HL-60 (cell line): ENCODE measurements at places on chromosomes 4 and X.
A peak's percentile ranks its signal among the peaks of the same experiment; 100 is the strongest.

DNA sequence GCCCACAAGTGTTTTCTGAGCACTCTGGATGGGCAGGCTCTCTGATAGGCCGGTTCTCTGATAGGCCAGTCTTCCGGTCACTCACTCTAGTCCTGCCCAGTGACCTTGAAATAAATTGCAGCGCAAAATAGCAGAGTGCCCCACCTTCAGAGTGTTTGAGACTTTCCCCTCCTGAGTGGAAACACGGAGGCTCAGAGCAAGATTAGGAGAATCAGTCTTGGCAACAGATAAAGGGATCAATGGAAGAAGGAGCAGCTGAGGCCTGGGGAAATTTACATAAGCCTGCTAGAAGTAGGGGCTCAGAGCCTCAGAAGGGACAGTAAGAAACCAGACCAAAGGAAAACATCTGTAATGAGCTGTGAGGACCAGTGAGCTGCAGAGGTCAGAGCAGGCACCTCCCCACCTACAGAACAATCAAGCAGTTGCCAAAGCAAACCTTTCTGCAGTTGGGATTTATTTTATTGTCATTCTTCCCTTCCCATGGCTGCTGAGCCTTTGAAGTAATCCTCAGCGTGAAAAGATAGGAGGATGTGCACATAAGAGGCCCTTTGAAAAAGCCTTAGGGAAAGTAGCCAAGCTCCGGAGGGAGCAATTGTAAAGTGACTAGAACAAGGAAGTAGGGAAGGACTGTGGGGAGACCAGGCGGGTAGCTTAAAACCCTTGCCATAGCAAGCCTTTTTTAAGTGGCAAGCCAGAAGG, 89.1 kb upstream of the TSPAN5 start:
- no peak for DNase-seq

DNA sequence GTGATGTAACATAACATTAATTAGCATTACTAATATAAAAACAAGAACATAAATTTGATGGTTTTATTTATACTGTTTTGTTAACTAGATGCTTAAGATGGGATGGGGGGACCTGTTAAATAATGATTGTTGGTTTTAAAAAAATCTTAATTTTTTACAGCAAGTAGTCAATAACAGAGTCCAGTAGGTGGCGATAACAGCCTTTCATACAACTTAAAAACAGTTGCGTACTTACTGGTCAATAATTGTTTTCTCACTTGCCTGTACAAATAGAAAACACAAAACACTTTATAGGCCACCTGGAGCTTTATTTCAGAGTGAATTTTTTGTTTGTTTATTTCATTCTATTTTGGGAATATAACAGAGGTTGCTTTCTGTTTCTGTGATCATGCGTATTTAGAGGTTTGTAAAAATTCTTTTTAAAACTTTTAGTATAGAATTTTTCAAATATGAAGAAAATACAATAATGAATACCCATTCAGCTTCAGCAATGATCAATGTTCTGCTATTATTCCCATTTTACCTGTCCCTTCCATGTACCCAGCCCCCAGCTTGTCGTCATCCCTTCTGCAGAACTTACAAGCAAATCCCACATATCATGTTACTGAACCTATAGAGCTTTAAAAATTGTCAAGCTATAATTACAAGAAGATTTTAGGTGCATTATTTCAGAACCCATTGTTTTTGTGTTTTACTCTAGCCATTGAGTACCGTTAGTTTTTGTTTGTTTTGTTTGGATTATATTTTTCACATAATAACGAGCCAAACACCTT, 97.1 kb downstream of the MRPL1 start:
- DNase-seq = peak; percentile 14

GRCh38 chr4:37748485-37748884, 62.3 kb upstream of the RELL1 start:
- no peak for DNase-seq

DNA sequence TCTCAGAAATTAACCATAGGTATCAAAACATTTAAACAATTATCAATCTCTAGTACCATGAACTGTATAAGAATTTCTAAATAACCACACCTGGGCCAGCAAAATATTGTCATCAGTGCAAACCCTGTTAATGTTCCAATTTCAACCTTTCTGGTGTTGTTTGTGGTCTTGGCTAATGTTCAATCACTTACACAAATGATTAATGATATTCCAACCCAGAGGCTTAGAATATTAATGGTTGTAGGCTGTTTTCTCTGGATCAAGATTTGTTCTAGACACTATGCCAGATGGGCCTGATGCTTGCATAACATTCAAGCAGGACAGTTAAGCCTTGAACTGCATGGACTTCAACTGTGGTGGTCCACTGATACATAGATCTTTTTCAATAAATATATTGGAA, 69.1 kb downstream of the HS3ST1 start:
- no peak for DNase-seq

GRCh38 chrX:141811438-141811837, 26.7 kb upstream of the MAGEC3 start:
- no peak for DNase-seq

DNA sequence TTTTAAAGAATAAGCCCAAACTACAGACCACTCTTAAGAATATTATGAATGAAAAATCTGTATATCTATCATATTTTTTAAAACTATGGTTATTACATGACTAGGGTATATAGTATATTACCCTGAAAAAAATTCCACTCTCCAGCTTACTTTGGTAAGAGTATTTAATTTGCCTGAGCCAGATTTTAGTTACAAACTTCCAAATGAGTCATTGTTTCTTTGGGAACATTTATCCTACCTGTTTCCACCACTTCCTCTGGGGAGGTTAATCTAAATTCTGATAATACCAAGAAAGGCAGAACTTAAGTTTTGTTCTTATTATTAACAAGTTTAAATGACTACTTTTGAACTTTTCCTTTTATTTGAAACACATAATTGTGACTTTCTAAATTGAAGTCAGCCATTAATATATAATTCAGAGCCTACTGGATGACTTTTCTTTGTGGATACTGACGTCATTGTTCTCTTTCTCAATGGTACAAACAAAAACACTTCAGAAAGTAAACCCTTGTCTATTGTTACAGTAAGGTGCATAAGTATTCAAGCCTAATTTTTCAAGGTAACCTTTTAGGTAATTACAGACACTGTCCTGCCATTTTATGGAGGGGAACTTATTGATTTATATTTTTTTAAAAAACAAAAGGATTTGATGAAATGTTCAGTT, 135.6 kb upstream of the TLL1 start:
- DNase-seq = no peak

GRCh38 chr4:173493041-173493440, 37.0 kb downstream of the HAND2 start:
- no peak for DNase-seq

DNA sequence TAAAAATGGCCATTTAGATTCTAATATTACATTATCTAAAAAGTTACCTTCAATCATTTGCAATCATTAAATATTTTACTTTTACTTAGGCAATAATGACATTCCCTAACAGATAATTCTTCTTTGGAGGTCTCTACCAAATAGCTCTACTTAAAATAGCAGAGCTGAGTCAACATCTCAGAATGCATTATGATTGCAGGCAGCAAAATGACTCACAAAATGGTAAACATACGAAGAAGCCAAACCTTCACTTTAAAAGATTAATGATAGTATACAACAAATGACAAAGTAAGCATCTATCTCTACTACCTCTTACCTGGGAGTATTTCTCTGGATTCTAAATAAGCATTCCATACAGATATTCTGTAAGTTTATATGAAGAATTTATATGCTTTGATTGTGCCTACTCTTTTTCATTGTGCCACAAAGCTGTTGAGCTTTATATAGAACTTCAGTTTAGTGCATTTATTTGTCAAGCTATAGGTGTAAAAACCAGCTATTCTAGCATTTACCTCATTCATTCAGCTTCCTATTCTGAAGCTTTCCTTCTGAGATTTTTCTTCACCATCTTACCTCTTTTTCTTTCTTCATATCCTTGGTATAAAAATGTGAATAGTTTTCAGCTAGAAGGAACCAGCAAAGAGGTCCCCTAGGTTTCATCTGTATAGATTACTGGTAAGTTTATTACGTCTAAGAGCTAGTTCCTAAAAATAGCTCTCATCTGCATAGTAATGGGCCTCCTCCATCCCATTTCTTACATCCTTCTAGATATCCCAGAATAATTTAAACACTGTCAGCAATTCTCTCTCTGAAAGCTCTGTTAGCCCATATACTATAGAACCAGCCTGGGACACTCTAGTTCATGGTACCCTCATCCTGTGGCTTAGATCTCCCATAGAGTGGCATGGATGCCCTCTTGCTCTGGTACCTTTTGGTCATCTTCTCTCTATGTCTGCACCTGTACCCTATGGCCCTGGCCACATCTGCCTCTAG, 17.2 kb upstream of the SPCS3 start:
- DNase-seq = no peak

GRCh38 chr4:26321373-26322221, 783 bp downstream of the RBPJ start:
- DNase-seq = no peak

GRCh38 chrX:151676196-151676595, 19.1 kb upstream of the PRRG3 start:
- DNase-seq = no peak

- no peak for DNase-seq
Observed at GRCh38 chr4:2996415-2996814, 33.0 kb downstream of the GRK4 start.

DNA sequence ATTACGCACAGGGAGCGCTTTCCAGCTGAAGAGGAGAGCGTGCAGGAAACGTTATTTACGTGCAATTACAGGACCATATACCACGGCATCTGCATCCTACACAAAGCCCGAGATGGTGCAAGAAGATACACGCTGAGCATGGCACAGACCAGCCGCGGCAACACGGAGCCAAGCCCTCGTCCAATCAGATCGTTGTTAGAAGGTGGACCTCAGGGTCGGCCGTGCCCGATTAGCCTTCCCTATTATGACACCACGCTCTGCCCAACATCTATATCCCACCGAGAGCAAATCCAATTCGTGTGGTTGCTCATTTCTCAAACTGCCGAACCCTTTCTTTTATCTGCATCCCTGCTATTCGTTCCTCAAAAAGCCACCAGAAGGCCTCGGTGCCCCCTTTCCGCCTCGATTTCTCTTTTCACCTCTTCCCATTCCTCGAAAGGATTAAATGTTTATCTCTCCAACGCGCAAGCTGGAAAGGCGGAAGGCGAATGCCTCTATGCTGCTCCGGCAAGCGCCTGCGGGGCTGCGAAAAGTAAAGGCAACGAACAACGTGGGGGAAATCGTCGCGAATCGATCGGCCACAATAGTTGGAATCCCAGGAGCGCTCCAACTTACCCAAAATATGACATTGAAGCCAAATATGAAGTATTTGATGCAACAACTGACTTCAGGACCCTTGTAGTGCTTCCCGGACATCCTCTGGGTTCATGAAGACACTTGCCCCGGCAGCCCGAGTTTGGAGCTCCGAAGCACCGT, 702 bp downstream of the TSPAN5 start:
- DNase-seq = no peak

GRCh38 chr4:163590619-163591264, 96.3 kb downstream of the TMA16 start:
- no peak for DNase-seq

DNA sequence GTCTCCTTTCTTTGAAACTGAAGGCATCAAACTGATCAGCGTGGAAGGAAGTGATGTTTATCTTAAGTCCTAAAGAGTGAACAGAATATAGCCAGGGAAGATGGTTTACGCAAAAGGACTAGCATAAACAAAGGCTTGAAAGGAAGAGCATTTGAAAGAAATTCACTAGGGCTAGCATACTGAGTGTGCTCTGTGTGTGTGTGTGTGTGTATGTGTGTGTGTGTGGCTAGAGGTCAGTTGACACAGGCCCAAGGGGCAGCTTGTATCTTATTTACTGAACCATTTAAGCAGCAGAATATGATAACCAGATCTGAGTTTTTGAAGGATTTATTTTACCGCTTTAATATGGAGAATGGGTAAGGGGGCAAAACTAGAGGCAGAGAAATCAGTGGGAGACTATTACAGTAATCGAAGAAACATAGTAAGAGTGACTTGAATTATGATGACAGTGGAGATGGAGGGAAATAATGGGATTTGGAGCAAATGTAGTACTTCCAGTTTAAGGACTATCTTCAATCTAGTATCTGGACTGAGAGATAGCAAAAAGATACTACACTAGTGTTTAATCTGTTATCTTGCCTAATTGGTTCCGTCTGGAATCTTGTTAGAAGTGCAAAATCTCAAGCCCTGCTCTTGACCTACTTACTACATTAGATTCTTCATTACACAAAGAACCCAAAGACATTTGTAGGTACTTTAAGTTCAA, 36.9 kb downstream of the CEP44 start:
- no peak for DNase-seq

- DNase-seq = no peak
Observed at GRCh38 chr4:102439236-102439614, 61.9 kb upstream of the NFKB1 start.

- DNase-seq = no peak
Observed at GRCh38 chr4:53682196-53682595, 90.9 kb upstream of the LNX1 start.

- no peak for DNase-seq
Observed at GRCh38 chrX:120408168-120408567, 46.3 kb downstream of the ATP1B4 start.
